ENCODE measurements at places on chromosomes 4 and X.

GRCh38 chr4:125316401-125316790 lies 1.6 kb downstream of the FAT4 start:
- no peak for DNase-seq

GRCh38 chrX:130413415-130413814 lies 11.6 kb downstream of the RBMX2 start:
- no peak for DNase-seq

DNA sequence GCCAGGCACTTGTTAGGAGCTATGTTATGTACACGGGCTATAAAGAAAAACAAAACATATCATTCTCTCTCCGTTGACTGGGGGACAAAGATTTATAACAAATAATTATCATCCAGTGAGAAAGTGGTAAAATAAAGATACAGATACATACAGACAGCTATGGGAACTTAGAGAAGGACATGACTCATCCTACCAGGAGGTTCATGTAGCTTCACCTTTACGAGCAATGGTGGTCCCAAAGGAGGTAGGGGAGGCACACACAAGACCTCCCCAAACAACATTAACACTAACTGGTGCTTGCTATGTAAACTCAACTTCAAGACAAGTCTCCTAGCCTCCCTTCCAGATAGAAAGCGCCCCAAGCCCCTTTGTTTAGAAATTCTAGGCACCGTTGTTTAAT lies 8.9 kb downstream of the AMBN start:
- DNase-seq, result no peak

DNA sequence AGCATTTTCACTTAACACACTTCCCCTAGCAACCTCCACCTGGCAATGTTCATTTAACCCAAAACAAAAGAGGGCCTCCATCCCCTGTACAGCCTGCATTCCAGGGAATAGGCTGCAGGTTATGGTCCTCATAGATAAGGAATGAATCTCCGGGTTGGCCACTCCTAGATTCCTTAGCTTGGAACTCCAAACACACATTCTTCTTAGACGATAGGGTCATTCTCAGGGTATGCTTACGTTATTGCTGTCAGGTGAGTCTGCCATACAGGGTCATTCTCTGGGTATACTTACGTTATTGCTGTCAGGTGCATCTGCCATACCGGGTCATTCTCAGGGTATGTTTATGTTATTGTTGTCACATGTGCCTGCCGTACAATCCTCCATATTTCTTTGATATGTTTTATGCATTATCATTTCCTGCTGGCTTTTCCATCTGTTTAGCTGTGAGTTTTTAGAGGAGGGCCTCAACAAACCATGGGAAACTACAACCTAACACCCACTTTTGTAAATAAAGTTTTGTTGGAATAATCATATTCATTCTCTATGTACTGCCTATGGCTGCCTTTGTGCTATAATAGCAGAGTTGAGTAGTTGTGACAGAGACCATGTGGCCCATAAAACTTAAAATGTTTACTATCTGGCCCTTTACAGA lies 8.2 kb upstream of the AFF1 start:
- DNase-seq, result no peak

GRCh38 chr4:124449881-124450280 lies 262.7 kb downstream of the ANKRD50 start:
- DNase-seq, result no peak

GRCh38 chr4:100288161-100288560 lies 97.9 kb upstream of the DDIT4L start:
- no peak for DNase-seq

GRCh38 chr4:70943114-70943513 lies 40.9 kb downstream of the MOB1B start:
- DNase-seq, result no peak

DNA sequence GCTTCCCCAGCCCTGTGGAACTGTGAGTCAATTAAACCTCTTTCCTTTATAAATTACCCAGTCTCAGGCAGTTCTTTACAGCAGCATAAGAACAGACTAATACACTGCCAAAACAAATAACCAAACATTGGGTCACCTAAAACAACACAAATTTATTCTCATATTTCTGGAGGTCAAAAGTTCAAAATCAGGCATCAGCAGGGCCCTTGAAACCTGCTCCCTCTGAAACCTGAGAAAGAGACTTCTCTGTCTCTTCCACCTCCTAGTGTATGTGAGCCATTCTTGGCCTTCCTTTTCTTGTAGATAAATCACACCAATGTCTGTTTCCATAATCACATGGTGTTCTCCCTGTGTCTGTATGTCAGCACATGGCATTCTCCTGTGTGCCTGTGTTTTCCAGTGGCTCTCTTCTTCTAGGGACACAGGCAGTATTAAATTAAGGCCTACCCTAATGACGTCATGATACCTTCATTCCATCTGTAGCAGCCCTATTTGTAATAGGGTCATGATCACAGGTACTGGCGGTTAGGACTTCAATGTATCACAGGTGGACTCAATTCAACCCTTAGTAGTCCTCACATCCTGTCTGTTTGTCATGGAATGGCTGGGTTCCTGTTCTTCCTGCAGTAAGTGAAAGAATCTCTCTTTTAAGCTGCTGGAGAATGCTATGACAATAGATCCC lies 147.3 kb upstream of the CLNK start:
- DNase-seq, result no peak

GRCh38 chrX:45751156-45751555 lies 550.5 kb upstream of the DIPK2B start:
- no peak for DNase-seq

DNA sequence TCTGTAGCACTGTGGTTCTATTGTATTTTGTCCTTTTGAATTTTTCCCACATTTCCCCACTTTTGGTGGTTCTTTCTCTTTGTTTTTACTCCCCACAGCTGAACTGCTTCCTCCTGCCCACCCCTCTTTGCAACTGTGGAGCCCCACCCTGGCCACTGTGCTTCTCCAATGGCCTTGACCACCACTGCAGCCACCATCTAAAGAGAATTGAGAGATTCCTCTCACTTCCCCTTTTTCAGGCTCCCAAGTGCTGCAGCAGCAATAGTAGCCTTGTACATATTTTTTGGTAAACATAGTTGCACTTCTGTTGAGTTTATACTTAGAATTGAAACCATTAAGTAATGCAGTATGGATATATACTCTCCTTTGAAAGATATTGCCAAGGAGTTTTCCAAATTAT lies 51.3 kb upstream of the FRMPD3 start:
- DNase-seq, result no peak

DNA sequence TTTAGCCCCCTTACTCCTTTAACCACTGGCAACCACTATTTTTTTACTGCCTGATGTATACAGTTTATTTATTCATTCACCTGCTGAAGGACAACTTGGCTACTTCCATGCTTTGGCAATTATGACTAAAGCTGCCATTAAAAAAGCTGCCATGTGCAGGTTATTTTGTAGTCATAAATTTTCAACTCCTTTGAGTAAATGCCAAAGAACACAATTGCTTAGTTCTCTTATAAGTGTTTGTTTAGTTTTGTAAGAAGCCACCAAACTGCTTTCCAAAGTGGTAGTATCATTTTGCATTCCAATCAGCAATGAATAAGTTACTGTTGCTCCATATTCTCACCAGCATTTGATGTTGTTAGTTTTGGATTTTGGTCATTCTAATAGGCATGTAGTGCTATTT lies 1831.8 kb downstream of the PCDH7 start:
- DNase-seq, result no peak

GRCh38 chr4:40185830-40186664 lies 10.8 kb upstream of the RHOH start:
- no peak for DNase-seq
